ENCODE measurements at places on chromosomes 13 and 19.

DNA sequence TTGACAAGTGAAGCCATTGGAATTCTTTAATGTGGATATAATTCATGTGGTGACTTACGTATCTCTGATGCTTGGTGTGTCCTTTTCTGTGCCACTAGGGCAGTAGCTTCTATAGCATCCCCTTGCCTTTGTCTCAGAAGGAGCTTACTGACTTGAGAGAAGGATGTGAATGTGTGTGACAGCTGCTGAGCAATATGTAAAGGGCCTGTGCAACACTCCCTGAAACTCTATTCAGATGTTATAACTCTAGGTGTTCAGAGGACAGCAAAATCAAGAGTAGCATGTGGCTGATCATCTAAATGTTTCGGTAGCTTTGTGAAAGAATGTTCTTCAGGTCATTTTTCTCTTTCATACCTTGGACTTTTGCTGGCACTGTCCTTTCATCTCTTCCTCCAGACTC lies 189.5 kb downstream of the LMO7 start:
- no peak overlapping the region for H3K27ac ChIP-seq
- no peak for DNase-seq
- no peak overlapping the region for H3K4me3 ChIP-seq
- no peaks in the 10 kb centered on the region for H3K4me1 ChIP-seq
- no peaks in the 10 kb centered on the region for H3K27me3 ChIP-seq
- peaks cover 11% of the 10 kb centered on the region for H3K36me3 ChIP-seq

GRCh38 chr13:113653264-113654174 lies 4.5 kb downstream of the ATP4B start:
- H3K4me3 ChIP-seq: no peak overlapping the region
- no peaks in the 10 kb centered on the region for H3K4me1 ChIP-seq
- H3K36me3 ChIP-seq: no peaks in the 10 kb centered on the region
- H3K27ac ChIP-seq: no peak overlapping the region
- DNase-seq: no peak
- no peaks in the 10 kb centered on the region for H3K27me3 ChIP-seq

- no peaks in the 10 kb centered on the region for H3K27me3 ChIP-seq
- no peak overlapping the region for H3K27ac ChIP-seq
- DNase-seq: no peak
Measured at GRCh38 chr13:33757713-33758112, 60.2 kb upstream of the RFC3 start.

DNA sequence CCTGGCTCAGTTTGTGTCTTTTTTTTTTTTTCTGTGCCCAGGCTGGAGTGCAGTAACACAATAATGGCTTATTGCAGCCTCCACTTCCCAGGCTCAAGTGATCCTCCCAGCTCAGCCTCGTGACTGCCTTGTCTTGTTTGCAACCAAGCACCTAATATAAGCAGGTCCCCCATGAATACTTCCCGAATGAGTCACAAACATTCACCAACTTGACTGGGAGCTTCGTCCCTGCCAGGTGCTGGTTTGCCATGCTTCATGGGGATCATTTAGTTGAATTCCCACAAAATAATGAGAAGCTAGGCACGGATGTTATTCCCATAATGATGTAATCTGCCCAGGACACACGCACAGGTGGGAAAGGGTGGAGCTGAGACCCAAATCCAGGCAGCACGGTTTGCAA lies 176.5 kb downstream of the CACNA1A start:
- H3K27ac ChIP-seq: no peak overlapping the region
- no peaks in the 10 kb centered on the region for H3K36me3 ChIP-seq
- DNase-seq: no peak
- no peaks in the 10 kb centered on the region for H3K4me1 ChIP-seq
- no peak overlapping the region for H3K4me3 ChIP-seq

- H3K4me1 ChIP-seq: peaks cover 56% of the 10 kb centered on the region
- no peaks in the 10 kb centered on the region for H3K27me3 ChIP-seq
- H3K4me3 ChIP-seq: peak overlapping the region; percentile 62
- H3K36me3 ChIP-seq: no peaks in the 10 kb centered on the region
Measured at GRCh38 chr19:46297700-46298478, 1.0 kb downstream of the HIF3A start.
